Prostate gland (tissue), 2 donors: ENCODE measurements at places on chromosomes 2 and 18. TPM values are rescaled to one million over a fixed set of nuclear protein-coding genes. Genes with fewer than 3 reads are reported as not detected.

Gene INPP5D
- 11.4 TPM for total RNA-seq

Gene IMPA2
- total RNA-seq: 17.9 TPM

Gene MEIS1
- 23.7 TPM for total RNA-seq

Gene NEU2
- total RNA-seq: not detected

Gene IL37
- total RNA-seq: not detected

DNA sequence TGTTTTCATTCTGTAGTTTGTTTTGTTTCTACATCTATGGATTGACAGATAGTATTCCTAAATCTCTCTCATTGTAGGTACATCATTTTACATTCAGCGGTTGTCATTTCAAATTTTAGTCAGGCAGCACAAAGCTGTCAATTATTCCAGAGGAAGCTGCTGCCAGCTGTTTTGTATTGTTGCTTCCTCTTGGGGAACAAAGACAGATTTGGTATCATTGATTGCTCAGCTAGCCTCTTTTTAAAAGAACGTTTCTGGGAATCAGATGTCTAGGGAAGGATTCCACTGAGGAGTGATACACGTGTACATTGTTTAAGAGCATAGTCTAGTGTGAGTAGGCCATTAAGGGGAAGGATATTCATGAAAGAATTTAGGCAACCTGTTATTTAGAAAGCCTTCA is 145.8 kb downstream of the AGPS start:
- no peak for DNase-seq

- no peak for DNase-seq
These were observed 3.1 kb upstream of the MALT1 start for GRCh38 chr18:58668211-58668610.

- no peak for DNase-seq
These were observed 1.2 kb downstream of the OTX1 start for GRCh38 chr2:63051795-63052333.

- no peak for DNase-seq
These were observed 92.6 kb downstream of the ITGB1BP1 start for GRCh38 chr2:9330612-9331270.

GRCh38 chr2:210919128-210919527 is 362.7 kb downstream of the CPS1 start:
- no peak for DNase-seq

GRCh38 chr2:156539086-156539860 is 103.1 kb downstream of the GPD2 start:
- DNase-seq: no peak

GRCh38 chr2:163157891-163158496 is 319.4 kb upstream of the KCNH7 start:
- DNase-seq: no peak

DNA sequence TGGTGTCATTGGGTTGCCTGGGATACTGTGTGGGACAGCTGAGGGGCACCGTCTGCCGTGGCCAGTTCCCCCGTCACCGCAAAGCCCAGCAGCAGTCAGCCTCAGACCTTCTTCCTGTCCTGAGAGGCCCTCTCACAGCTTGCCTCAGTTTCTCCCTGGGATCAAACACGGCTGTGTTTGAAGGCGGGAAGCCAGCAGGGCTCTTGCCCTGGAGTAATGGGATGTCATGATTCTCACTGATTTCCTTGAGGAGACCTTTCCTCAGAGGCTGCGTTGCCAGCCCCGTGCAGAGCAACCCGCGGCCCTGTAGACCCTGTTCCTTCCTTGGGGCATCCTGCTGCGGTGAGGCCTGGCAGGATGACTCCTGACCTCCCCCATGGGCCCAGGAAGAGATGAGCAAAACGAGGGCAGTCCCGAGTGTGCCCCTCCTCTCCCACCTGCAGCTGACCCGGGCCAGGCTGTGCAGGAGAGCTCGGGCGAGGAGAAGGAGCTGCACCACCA is 13.9 kb upstream of the NFATC1 start:
- DNase-seq: no peak
